ENCODE measurements at places on chromosomes 6 and 20.

GRCh38 chr20:49245921-49246740 lies 26.9 kb downstream of the DDX27 start:
- no peak for DNase-seq

DNA sequence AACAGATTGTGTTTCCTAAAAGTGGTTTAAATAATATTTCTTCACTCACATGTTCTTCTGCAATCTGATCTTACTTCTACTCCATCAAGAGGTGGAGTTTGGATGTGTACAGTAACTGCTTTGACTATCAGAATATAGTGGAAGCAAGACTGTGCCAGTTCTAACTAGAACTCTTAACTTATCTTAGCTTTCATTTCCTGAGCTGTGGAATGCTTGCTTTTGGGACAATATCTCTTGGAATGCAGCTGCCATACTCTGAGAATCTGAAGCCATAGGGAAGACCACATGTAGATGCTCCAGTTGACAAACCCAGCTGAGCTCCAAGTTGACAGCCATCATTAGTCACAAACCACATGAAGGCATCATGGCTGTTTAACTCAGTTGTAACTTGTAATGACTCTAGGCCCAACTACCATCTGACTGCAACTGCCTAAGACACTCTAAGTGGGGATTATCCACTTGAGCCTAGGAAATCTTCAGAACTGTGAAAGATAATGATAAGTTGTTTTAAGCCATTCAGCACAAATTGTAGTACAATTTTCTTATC lies 40.8 kb upstream of the MAN1A1 start:
- no peak for DNase-seq

DNA sequence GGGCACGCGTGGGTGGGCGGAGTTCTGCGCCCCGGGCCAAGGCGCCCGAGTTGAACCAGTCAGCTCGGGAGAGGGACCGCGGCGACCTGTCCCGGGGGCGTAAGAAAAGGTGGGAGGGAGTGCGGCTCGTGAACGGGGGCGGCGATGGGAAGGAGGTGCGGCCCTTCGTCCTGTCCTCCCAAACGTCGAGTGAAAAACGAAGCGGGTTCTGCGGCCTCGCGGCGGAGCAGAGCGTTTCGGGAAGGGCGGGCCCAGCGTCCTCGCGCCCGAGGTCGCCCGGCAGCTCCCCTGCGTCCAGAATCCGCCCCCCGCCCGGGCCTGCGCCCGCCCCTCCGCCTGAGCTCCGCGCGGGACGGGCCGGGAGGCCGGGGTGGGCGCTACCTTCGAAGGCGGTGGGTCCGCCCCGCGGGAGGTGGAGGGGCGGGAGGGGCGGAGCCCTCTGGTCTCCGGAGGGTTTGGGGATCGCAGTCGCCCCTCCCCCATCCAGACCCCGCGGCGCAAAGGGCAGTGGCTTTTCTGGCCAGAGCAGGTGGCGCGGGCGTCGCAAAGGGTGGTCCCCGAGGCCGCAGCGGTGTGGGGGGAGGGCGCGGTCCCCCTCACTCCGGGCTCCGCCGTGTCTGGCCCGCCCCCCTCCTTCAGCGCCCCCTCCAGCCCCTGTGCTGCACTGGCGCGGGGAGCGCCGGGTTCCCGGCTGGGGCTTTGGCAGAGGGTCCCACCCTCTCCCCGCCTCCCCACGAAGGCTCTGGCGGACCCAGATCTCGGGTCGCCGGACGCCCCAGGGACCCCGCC lies 838 bp downstream of the STMN3 start:
- no peak for DNase-seq

GRCh38 chr20:57977569-57977968 lies 250.9 kb downstream of the ANKRD60 start:
- DNase-seq: no peak

- no peak for DNase-seq
Observed at GRCh38 chr20:61349447-61350165, 97.5 kb downstream of the CDH4 start.

DNA sequence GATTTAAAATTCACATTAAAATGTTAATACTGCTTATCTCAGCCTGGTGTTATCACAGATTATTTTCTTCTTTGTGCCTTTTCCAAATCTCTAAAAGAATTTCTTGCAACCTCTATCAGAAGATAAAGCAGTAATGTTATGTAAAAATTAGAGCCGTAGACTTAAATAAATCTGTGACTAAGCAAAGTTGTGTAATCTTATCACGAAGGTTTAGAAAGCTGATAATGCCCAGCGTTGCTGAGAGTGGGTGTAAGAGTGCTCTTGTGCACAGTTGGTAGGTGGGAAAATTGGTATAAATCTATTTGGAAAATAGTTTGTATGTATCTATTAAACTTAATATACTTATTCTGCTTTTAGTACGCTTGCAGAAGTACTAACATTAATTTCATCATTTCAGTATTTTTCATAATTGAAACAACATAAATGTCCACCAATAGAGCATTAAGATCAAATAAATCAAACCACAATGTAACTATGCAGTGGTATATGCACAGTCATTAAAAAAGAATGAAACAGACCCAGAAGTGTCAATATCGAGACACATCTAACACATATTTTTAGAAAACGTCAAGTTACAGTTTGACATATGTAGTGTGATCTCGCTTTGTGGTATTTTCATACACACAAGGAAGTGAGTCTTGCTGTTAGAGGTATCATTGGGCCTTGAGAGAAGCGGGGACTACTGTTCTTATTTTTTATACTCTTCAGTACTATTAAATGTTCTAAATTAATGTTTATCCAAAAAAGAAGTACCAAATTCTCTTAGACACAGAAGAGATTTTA lies 54.4 kb upstream of the PBOV1 start:
- no peak for DNase-seq

DNA sequence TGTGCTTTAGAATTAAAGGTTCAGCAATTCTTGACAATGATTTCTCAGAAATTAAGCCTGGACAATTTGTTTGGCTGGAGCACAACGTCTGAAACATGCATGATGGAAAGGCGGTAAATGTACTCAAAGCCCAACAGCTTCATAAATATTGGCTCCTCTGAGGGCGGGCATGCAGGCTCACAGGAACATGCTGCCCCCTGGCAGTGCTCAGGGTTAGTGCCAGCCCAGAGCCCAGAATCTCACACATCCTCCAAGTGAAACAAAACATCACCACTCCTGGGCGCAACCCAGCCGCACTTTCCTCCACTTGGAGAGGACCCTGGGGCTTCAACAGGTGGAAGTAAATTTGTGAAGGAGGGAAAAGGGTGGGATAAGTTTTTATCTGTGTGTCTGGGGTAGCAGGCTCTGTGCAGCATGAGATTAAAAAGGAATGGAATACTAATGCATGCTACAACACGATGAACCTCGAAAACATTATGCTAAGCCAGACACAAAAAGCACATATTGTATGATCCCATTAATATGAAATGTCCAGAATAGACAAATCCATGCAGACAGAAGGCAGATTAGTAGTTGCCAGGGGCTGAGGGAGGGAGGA lies 54.1 kb upstream of the PTPRT start:
- no peak for DNase-seq

GRCh38 chr6:98215531-98215930 lies 618.8 kb upstream of the POU3F2 start:
- no peak for DNase-seq

DNA sequence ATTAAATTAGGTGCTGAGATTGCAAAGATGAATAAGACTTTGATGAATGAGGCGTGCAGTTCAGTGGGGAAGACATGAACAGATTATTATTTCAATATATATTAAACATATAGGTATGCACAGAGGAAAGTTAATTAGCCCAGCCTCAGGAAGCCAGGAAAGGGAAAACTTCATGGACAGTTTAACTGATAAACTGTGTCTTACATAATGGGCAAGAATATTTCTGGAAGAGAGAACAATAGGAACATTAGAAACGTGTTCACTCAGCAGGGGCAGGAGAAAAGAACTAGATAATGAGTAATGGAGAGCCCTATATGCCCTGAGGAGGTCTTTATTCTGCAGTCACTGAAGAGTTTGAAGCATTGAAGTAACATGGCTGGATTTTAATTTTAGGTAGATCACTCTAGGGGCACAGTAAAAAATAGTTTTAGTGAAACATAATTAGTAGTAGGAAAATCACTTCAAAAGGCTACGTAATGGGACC lies 23.6 kb downstream of the CEP57L1 start:
- DNase-seq: no peak

DNA sequence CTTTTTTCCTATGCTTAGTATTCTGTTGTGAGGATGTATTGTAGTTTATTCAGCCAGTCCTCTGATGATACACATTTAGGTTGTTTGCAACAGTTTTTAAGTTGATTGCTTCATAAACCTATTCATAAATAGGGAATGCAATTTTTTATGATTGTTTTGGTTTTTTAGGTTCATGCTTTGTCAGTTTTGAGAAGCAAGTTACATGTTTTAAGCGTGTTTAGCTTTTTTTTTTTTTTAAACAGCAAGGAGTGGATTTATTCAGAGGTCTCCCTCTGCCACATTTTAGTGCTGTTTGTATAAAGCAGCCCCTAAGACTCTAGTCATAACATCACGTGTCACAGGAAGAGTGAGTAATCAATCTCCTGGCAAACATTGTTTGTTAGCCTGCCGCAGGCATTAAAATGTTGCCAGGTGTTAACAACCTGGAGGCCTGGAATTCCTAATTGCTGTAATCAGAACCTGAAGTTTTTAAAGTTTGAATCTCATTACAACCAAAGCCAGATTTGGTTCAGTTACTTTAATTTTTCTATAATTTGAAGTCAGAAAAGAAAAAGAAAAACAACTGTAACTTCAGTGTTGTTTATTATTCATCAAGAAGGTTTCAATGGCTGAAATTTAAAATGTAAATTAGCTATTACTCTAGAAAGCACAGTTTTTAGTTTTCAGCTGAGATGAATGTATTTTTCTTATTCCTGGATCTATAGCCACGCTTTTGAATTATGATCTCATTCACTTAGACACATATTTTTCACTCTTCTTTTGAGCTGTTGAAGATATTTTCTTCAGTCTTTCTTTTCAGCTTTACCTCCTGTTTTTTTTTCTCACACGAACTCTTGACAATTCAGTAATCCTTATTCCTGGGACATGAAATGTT lies 59.2 kb downstream of the KCNS1 start:
- no peak for DNase-seq

DNA sequence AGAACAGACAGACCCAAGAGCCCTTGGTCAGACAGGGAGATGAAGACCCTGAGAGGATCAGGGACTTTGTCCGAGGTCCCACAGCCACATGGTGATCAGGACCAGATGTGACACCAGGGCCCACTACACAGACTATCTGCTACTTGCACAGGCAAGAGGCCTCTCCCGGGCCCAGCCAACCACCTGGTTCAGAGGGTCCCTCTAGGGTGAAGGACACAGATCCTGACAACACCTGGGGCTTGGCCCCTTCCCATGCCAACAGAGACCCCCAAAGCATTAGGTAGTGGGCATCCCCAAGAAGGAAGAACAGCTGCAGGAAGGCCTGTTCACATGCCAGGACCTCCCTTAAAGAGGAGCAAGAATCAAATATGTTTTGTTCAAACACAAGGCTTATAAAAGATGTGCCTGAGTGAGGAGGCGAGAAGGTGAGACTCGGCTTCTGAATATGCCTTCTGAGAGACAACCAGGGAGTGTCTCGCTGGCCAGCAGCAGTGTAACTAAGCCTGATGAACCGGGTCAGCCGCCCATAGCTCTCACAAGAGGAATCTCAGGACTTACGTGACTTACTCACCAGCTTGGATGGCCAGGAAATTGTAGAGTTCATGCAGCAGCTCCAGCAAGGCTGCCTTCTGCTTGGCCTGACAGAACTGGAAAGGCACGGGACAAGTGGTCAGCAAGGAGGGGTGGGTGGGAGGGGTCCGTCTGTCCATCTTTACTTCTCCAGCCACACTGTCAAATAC lies 5.0 kb downstream of the LEMD2 start:
- no peak for DNase-seq

DNA sequence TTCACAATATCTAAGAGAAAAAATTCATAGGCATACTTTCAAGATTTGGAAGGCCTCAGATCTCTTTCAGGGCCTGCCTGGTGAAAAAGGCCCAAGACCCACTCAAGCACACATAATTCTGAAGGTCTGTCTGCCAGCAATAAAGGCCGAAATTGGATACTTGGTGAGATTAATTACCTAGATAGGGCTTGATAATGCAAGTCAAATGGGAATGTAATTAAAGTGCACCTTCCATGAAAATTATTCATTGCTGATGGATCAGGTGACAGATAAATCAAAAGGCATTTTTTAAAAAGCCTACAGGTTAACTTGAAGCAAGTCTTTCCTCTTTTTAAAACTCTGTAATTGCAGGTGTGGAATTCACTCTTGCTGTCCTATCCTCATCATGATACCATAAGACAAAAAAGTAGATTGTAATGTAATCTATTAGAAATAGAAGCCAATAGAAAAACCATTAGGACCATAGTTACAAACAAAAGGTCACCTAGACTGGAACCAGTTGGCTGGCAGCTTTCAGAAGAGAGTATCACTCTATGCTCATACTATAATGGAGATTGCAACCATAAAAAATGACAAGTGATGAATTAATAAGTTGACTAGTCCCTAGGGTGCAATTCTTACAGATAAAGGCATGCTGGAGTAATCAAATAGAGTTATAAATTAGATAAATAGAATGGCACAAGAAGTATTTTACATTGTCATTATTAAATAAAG lies 77.3 kb downstream of the EPHA7 start:
- DNase-seq: no peak

Data from activated T-cell treated with anti-CD3 and anti-CD28 coated beads for 4 hours (primary cell).